Activated CD4-positive, alpha-beta T cell treated with anti-CD3 and anti-CD28 coated beads for 4 hours (primary cell): ENCODE measurements at places on chromosomes 7 and 10.

DNA sequence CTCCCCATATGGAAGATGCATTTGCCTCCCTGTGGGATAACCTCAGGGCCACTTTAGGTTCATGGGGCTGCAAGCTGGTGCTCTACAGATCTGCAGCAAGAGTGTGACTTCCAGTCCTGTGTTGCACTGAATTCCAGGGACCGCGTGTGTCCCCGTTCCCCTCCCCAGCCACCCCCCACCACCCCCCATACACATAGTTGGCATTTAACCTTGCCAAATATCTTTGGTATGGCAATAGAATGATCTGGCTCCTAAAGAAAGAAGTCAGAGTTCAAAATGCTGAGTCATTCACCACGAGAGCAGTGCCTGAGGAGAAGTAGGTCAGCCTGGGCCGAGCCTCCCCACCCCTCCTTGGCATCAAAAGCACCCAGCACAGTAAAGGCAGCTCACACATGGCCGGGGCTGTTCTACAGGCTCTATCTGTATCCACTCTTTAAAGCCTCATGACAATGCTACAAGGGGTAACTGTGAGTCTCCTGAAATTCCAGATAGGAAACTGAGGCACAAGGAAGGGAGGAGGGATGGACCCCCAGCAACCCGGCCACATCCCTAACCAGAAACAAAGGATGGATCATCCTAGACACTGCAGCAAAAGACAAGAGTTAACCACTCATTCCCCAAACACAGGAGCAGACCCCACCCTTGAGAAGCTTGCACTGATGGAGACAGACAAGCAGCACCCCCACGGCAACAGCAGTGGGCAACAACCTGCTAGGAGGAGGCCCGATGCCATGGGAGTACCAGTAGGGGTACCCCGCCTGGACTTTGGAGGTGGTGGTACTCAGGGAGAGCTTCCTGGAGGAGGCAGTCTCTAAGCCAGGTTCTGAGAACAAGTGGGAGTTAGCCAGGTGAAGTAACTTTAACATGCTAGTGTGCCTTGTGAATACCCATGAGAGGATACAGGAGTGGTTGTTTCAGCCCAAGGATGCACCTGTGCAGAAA, 70.3 kb upstream of the NANOS1 start:
- DNase-seq, result no peak

GRCh38 chr7:4667776-4668509, 14.2 kb upstream of the FOXK1 start:
- DNase-seq, result no peak

DNA sequence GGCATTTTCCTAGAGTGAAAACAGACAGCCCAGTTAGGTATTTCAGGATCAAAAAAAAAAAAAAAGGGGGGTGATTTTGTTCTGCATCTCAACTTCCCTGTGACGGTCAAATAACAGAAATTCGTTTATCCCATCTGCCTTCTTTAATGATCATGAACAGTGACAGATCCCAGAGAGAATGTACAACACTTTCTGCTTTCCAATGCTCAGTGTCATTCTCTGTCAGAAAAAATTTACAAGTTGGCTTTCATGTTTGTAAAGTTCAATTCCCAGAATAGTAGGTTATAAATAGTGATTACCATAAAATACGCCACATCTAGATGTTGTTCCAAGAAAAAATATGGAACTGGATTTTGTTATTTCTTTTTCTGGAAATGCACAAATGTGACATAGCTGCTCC, 1013.2 kb upstream of the PHF14 start:
- DNase-seq, result no peak

- DNase-seq, result no peak
Measured at GRCh38 chr7:80918909-80919721, at the start of gene SEMA3C. TSS of gene SEMA3C (minus strand) at chr7:80919051. CDS start at chr7:80916781, 2,270 bp downstream.

- DNase-seq, result no peak
Measured at GRCh38 chr10:133245439-133246235, 8.0 kb downstream of the VENTX start.

DNA sequence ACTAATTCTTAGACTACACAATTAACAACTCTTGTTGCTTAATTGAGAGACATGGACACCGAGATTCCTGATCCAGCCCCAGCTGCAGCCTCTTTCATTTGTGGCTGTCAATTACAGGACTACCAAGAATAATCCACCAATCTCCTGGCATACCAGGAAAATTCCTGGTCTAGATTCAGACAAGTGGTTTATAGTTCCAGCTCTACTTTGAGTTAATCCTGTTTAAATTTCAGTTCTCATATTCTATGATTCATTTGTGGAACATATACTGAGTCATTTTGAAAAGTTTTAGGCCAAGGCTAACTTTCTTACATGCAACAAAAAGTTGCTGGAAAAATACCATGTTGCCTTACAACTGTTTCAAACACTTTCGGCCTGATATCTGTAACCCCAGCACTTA, 253.5 kb downstream of the MAGI2 start:
- no peak for DNase-seq

- no peak for DNase-seq
Measured at GRCh38 chr7:26508917-26509316, 217.3 kb downstream of the SNX10 start.

DNA sequence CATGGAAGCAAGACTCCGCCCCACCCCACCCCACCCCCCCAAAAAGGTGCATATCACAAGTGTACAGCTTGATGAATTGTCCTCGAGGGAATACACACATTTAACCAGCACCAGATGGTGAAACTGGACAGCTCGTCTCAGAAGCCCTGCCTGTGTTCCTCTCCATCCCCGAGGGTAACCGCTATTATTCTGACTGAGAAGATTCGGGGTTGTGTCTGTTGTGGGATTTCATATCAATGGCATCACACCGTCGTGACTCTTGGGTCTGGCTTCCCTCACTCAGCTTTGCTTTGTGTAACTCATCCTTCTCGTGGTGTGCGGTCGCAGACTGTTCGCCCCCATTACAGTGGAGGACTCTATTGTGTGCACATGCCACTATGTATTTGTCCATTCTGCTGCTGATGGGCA, 18.9 kb downstream of the PODXL start:
- DNase-seq, result no peak

DNA sequence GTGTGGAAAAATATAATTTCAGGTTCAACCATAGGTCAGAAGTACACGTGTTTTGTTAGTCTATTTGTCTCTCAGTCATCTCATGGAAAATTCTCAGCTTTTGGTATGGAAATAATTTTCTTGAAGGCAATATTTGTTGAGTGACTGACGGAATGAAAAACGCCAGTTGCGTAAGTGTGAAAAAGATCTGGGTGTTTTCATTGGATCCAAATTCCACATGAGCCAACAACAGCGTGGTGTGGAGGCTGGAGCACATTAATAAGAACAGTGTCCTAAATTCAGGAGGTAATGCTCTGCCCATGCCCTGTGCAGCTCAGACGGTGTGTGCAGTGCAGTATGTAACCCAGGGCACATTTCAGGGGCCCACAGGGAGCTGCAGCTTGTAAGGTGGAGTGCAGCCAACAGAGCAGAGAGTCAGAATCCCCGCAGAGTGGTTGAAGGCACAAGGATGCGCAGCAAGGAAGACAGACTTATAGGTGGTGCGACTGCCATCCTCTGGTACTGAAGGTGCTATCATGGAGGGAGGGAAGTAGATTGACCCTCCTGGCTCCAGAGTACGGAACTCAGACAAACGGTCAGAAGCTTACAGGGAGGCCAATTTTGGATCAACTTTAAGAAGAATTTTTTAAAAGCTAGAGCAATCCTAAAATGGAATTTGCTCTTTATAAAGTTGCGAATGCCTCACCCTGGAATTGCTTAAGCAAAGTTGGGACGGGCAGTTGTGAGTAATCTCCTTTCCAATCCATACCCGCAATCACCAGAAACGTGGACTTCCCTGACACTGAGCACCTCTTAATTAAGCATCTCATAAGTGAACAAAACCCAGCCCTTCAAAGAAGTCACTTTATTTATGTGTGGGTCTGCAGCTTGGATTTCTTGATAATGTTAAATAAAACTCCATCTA, 38.0 kb downstream of the EGFR start:
- no peak for DNase-seq
